IMR-90 (cell line): ENCODE measurements at places on chromosomes 11 and 22. TPM values are rescaled to one million over a fixed set of nuclear protein-coding genes. Genes with fewer than 3 reads are reported as not detected.

DNA sequence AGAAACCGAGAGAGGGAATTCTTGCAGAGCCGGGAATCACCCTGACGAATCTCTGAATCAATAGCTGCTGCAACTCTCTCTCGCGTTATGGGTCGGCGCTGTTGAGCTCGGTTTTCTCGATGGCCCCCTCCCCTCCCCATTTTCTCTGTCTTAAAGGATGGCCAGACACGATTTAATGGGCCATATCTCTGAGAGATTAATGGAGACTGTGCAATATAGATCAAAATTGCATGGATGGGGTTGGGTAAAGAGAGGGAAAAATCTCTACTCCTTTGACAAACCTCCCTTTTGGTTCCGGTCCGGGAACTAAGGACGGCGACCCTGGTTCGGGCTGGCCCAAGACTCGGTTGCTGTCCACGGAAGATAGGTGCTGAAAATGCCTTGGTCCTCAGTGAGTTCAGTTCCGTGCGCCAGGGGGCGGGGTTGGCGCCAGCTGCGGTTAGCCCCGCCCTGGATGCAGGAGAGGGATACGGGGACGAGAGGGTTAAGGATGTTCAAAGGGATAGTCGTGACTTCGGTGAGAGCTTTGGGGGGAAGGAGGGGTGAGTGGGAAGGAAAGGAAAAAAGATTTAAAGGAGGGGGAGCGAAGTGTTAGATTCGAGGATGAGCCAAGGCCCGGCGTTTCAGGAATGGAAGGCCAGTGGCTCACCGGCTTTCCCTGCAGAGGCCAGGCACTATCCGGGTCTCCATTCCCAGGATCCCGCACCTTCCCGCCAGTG lies 103.6 kb upstream of the HSD17B12 start:
- DNase-seq = peak; percentile 49

DNA sequence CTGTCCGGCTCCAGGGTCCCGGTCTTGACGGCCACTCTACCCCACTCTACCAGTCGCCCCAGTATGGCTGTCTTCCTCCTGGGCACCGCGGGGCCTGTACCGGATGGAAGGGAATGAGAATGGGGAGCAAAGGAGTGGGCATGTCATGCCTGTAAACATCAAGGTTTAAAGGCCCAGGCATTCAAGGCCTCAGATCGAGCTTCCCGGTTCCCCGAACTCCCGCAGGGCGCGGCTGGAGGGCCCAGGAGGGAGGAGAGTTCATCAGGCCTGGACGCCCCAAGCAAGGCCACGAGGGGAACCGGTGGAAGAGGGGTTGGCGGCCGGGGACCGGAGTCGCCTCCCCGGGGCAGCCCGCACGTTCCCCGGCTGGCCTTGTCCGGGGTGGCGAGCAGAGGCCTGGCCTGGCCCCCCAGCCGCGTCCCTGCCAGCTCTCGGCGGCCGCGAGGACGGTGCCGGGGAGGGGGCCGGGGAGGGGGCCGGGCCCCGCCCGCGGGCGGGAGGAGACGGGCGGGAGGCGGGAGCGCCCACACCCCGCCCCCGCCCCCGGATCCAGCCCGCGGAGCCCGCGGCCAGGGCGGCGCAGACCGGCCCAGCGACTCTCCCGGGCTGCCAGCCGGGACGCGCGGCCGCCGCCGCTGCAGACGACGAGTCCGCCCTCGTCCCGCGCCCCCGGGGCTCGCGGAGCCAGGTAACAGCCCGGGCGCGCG lies at the start of gene CDC42EP1:
Gene CDC42EP1, plus strand, starts transcription at position 580 of the 707 bp plus-strand sequence. CDS start 5,870 bp downstream, outside the sequence.
- DNase-seq = peak; percentile 36

DNA sequence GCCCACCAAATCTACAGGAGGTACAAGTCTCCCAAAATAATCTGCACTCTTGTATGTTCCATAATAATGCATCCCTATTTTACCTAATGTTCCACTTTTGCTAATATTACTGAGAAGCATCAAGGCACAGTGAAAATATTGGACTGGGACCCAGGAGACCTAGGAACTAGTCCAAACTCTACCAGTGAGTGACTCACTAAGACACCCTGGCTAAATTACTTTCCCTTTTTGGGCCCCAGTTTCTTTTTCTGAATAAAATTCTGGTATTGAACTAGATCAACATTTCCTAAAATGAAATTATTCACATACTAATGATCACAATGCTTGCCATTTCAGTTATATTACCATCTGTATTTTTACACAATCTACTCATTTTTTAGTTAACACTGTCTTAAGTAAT lies 19.6 kb downstream of the THAP12 start:
- DNase-seq = no peak

GRCh38 chr22:26570864-26571525 lies 18.9 kb downstream of the TPST2 start:
- no peak for DNase-seq

DNA sequence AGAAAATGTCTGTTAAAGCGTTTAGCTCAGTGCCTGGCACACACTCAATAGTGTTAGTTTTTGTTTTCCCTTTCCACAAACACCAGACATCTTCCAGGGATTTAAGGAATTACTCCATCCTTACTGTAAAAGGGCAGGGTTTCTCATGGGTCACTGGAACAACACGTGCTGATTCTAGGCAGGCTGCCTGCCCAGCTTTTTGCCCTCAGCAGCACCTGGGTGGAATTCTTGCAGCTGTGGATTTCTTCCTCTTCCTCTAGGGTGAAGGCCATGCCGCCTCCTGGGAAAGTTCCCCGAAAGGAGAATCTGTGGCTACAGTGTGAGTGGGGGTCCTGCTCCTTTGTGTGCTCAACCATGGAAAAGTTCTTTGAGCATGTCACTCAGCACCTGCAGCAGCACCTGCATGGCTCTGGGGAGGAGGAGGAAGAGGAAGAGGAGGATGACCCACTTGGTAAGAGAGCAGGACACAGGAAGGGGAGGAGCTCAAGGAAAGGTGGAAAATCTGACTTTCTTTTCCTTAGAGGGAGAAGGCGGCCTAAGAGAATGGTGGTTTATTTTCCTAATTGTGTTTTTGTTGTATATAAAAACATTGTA lies 5.4 kb downstream of the HINFP start:
- DNase-seq = no peak

DNA sequence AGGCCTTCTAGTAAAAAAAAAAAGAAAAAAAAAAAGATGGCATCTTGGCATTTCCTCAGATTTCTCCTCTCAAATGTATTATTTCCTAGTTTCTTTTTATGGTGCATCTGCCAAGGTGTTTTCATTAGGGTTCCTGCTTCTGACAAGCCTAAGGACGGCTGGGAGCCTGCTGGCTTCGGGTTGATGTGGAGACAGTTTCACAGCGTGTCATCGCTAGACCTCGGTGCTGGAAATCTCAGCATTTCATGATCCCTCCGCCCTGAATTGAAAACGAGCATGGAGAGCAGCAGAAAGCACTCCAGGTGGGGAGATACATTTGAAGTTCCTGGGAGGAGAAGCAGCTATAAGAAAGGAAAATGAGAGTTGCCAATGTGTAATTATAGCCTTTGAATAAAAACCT lies 283.9 kb upstream of the CNTN5 start:
- no peak for DNase-seq

DNA sequence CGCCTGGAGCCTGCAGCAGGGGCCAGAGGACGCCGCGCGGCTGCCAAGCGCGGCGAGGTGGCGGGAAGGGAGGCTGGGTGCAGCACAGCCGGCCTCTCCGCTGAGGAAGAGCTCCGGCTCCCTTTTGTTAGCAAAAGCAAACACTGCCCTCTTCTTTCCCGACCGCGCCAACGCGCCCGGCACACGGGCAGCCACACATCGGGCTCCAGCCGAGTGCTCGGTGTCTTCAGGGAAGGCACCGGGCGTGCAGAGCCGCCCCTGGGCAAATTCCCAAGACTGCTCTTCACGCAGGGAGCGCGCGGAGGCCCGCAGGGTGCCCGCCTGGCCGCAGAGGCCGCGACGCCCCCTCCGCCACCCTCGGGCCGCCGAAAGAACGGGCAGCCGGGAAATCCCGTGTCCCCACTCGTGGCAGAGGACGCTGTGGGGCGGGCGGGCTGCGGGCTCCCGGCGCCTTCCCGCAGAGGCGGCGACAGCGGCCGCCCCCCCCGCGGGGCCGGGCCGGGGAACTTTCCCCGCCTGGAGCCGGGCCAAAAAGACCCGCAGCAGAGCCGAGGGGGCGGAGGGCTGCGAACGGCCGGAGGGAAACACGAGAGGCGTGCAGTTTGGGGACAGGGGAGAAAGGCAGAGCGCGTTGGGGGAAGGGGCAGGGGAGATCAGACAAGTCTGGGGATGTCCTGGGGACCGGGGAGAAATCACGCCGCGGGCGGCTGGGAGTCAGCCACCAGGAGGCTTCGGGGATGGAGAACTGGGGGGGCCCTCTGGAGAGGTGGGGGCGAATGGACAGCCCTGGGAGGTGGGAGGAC lies 931 bp downstream of the CADM1 start:
- DNase-seq = peak; percentile 71

- no peak for DNase-seq
These were observed 36.3 kb upstream of the CARS1 start for GRCh38 chr11:3093281-3094191.

DNA sequence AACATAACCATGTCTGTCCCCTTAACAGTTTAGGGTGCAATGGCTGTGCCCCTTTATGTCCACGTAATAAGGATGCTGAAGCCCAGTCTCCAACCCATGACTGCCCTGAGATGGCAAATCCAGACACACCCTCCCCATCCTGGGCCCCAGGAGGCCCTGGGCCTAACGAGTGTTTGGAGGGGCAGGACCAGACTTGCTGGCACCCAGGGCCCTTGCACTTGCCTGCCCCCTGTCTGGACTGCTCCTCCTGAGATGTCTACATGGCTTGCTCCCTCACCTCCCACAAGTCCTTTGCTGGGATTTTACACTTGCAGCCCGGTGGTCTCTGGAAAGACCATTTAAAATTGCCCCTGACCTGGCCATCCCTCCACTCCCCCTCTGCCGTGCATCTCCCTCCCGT lies 132.2 kb upstream of the NECTIN1 start:
- no peak for DNase-seq

- DNase-seq = no peak
These were observed 70.4 kb downstream of the CELSR1 start for GRCh38 chr22:46467006-46467405.

- no peak for DNase-seq
These were observed 11.7 kb upstream of the OR56B4 start for GRCh38 chr11:6095798-6096197.

DNA sequence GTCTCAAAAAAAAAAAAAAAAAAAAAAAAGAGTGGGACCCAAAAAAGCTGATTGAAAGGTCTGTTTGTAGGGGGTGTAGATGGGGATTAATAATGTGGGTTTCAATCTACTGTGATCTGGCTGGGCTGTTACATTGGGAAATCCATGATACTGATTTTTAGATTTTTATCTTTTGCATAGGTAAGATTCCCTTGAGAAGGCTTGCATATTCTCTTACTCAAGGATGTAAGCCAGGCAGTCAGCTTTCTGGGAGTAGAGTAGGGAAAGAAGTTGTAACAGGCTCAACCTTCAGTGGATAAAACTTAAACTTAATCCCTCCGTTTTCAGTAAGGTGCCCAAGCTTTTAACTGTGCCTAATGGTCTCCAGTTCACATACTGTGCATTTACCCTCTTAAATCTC lies 1.9 kb upstream of the CHEK1 start:
- DNase-seq = no peak

GRCh38 chr11:3380706-3381545 lies 2.0 kb upstream of the ZNF195 start:
- DNase-seq = no peak

GRCh38 chr22:24191381-24191841 lies 10.1 kb downstream of the SUSD2 start:
- DNase-seq = no peak

DNA sequence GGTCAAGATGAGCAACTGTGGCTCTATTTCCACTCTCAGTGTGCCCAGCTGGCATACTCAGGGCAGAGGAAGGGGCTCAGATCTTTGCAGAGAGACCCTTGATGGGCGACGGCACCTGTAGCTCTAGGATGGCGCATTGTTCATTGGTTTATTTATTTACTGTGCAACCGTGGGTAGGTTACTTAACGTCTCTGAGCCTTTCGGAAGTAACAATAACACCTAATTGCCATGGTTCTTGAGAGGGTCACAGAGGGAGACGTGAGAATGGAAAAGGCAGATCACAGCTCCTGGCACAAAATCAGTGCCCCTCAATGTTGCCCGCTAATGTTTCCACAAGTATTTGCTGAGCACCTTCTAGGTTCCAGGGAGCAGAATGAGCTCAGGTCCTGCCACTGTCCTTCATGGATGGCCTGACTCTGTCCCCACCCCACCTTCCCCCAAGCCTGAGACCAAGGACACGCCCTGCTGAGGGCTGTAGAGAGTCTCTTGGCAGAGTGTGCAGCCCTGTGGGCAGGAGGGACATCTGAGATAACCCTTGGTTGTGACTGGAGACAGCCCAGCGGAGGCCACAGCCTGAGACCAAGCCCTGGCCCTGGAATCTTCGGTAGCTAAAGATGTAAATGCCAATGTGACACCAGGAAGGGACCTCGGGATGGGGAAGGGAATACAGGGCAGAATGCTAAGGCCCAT lies 780 bp upstream of the ALDH3B2 start:
- no peak for DNase-seq

DNA sequence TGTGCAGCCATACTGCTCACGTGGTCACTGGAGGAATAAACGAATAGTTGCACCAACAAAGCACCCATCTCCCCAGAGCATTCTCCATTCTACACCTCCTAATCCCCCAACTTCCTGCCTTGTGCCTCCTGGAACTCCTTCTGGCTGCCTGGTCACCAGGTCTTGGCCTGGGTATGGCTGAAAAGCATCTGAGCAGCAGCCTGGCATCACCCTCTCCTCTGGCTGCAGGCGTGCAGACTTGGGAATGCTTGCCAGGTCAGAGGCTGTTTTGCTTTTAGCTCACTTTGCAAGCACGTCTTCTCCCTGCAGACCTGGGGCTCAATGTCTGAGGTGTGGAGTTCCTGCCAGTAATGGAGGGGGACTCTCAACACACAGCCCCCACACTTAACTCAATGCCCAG lies 33.3 kb upstream of the KCNJ11 start:
- DNase-seq = no peak

ZC3H12C gene
- 14.2 and 15.8 TPM in 2 replicates for total RNA-seq

MISFA gene
- total RNA-seq = 1.1 TPM in 1 of 2 replicates, not detected in the other

DDTL gene
- total RNA-seq = 0.36 and 0.83 TPM in 2 replicates

APOL4 gene
- total RNA-seq = not detected in 2 replicates

POGLUT3 gene
- total RNA-seq = 31.7 and 36.7 TPM in 2 replicates

MPPED2 gene
- total RNA-seq = not detected in 2 replicates

ACRV1 gene
- not detected in 2 replicates for total RNA-seq

OR5A1 gene
- total RNA-seq = not detected in 2 replicates

PANX3 gene
- not detected in 2 replicates for total RNA-seq
